Pulmonary artery endothelial cell (primary cell): ENCODE measurements at places on chromosomes 4 and X. TPM values are rescaled to one million over a fixed set of nuclear protein-coding genes. Genes with fewer than 3 reads are reported as not detected.

TRIM60 gene
- total RNA-seq, result not detected in 2 replicates

KDR gene
- total RNA-seq, result 185 and 200 TPM in 2 replicates

DDX53 gene
- not detected in 2 replicates for total RNA-seq

- peak; percentile 33 for DNase-seq
These were observed 3.5 kb downstream of the EDA2R start for GRCh38 chrX:66635360-66635759.

DNA sequence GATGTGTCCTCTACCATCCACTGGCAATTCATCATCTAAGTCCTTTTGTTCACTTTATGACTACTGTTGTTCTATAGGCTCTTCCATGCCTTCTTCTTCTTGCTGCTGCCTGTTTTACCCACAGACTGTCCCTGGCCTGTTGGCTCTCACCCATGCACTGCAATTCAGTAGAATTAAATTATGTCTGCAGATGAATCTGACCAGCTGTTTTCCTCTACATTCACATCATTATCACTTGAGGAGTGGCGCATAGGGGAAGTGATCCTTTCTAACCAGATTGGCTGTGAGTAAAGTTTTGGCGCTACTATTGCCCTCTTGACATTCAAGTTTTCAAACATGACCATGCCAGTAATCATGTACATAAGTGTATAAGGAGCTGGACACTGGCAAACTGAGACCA lies 91.7 kb downstream of the FRMPD4 start:
- no peak for DNase-seq

- DNase-seq, result no peak
These were observed 270.1 kb upstream of the ARSJ start for GRCh38 chr4:114249561-114249960.

DNA sequence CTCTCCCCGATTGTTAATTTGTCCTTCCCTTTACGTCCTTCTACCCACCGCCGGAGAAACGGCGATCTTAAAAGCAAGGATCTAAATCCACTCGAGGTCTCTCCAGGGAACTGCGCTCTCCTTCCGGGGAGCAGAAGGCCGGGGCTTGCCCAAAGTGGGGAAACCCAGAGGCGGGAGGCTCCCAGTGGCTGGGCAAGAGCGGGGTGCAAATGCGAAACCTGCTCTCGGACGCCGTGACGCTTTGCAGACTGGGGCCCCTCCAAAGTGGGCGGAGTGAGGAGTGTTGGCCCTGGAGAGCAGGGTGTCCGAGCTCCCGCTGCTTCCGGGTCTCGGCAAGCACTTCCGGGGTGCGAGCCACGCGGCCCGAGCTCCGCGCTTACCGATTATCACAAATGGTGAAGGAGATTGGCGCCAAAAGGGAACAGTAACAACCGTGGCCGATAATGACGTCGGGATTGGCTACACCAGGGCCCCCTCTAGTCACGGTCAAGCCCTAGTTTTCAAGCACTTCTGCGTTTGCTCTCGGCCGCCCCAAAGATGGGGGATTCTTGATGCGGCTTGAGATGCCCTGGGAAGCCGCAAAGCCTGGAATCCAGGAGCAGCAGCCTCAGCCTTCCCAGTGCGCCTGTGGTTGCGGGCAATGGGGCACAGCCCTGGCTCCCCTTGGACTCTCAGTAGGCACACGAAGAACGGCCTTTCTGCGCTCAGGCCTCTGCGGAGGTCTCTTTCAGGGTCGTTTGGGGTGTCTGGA lies 29.0 kb downstream of the HAND2 start:
- no peak for DNase-seq

KLHL4 gene
- total RNA-seq, result 33.9 and 34.6 TPM in 2 replicates

- DNase-seq, result no peak
These were observed 2.9 kb upstream of the CFP start for GRCh38 chrX:47632666-47633065.

GRCh38 chr4:22515888-22516541 lies at the start of gene ADGRA3:
TSS of gene ADGRA3 (minus strand) at chr4:22516066. CDS start at chr4:22515784, 282 bp downstream.
- DNase-seq, result no peak

DNA sequence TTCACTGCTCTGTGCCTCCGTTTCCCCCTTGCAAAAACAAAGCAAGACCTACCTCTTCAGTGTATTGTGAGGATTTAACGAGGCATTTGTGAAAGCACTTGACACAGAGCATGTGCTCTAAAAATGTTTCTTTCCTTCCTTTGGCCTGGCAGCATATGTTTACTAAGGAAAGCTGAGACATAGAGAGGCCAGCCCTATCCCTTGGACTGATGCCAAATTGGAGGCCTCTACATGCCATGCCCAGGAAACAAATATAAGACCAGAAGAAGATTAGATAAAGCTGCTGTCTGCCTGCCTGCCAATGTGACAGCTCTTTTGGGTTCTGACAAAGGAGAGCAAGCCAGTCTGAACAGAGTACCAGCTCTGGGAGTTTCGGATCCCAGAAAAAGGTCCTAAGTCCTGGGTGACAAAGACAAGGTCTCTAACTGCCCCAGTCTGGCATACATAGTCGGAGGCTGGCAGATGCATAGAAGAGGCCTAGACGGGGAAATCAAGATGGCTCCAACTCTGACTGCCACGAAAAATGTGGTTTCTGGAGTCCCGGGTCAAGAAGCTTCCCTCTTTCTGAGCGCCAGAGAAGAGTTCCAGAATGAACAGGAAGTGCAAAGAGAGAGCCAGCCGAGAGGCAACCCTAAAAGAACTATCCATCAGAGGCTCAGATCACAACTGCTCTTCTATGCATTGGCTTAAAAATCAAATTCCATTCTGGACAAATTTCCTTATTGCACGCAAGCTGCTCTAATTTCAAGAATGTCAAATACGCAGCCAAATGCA lies 25.8 kb downstream of the OTUD6A start:
- DNase-seq, result peak; percentile 35

CT55 gene
- total RNA-seq, result not detected in 2 replicates

CT45A1 gene
- not detected in 2 replicates for total RNA-seq

DNA sequence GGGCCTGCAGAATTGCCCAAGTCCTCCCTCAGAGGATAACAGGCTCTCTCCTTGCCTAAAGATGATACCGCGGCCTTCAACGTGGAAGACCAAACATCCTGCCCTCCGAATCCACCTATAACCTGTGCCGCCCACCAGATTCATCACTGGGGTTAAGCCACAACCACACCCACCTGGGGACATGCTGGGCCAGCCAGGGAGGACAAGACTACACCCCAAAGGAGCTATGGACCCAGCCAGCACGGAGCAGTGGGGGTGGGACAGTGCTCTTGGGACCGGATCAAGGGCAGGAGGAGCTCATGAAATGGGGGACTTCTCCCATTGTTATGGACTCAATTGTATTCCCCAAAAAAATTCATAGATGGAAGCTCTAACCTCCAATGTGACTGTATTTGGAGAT lies 6.8 kb upstream of the MAN2B2 start:
- DNase-seq, result no peak

DNA sequence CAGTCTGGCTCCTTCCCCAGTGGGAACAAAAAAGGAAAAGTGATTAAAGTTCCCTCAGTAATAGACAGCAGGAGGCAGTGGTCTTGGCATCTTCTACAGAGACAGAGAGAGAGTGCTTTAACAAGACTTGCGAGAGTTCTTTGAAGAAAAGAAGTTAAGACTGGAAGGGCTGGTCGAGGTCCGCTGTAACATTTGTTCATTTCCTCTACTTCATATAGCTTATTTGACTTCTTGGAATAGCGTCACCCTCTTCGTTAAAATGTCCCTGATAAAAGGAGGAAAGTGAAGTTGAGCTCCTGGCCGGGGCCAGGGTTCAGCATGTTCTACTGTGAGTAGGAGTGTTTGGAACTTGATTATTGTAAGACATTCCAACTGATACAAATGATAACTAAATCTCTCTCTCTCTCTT lies 179.8 kb downstream of the SLIT2 start:
- no peak for DNase-seq

DNA sequence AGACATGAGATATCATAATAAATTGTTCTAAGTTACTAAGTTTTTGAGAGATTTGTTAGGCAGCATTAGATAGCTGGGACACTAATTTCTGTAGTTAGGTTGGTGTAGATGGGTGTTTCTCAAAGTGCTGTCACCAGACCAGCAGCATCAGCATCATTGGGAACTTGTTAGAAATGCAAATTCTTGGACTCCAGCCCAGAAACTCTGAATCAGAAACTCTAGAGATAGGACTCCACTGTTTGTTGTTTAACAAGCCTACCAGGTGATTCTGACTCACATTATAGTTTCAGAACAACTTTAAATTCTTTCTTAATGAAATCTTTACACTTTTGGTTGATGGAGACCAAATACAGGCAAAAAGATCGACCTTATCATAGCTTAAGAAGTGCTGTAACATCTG lies 173.7 kb downstream of the PABPC4L start:
- DNase-seq, result no peak

DNA sequence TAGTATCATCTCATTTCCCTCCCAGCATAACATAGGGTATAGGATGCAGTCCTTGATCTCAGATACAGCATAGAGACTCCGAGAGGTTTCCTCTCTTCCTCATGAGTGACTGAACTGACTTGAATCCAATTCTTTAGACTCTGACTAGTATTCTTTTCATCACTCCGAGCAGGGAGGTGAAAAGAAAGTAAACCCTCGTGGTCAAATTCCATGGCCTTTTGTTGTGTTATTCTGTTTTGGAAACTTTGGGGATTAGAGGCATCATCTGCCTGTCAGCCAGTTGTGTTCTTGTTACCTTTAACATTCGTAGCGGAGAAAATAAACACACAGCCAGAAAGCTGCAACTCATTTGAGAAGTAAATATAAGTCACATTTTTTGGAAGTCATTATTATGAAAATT lies 206.6 kb downstream of the ARHGAP10 start:
- no peak for DNase-seq

GRCh38 chr4:22345055-22345454 lies 170.8 kb downstream of the ADGRA3 start:
- no peak for DNase-seq

GRCh38 chr4:186148336-186148975 lies 42.9 kb upstream of the CYP4V2 start:
- no peak for DNase-seq

FBXL5 gene
- total RNA-seq, result 71.3 and 149 TPM in 2 replicates

DNA sequence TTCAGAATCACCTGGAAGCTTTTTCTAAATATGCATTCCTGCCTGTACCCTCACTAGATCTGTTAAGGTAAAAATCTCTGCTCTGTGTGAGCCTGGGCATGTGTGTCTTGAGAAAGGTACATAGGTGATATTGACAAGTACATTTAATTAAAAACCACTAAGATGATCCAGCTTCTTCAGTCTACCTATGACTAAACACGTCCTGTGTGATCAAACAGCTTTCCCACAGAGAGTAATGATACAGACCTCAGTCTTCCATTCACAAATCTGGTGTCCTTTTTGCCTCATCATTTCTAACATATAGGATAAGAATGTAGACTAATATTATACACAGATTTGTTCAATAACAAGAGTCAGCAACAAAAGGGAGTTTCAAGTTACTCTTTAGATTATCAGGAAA lies 42.6 kb downstream of the GALNT7 start:
- no peak for DNase-seq

LRAT gene
- not detected in 2 replicates for total RNA-seq

GRCh38 chr4:6074758-6075157 lies 56.5 kb upstream of the C4orf50 start:
- DNase-seq, result no peak

- DNase-seq, result no peak
These were observed 50.7 kb downstream of the CLDN34 start for GRCh38 chrX:10017872-10018271.

GRCh38 chr4:60809486-60809800 lies 390.7 kb upstream of the ADGRL3 start:
- no peak for DNase-seq

DNA sequence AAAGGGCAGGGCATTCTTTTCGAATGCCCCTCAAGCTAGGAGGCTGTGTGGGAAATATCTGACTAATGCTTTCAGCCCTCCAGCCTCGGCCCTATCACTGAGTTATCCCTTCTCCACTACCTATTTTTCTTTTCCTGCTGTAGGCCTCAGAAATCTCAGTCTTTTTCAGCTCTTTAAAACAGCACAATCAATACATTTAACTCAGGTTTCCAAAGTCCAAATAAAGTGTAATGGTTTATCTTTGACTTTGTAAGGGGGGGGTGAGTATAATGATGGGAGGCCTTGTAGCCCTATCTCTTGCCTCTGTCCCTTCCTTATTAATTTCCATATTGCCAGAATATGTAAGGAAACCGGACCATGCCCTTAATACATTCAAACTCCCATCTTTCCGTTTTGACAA lies 1.6 kb upstream of the WNK3 start:
- DNase-seq, result no peak

AKAP14 gene
- not detected in 2 replicates for total RNA-seq

CT45A2 gene
- total RNA-seq, result not detected in 2 replicates

GRCh38 chrX:129115104-129115503 lies 408.2 kb downstream of the SMARCA1 start:
- DNase-seq, result no peak

- no peak for DNase-seq
These were observed 15.8 kb upstream of the GRIA2 start for GRCh38 chr4:157204634-157205244.

DNA sequence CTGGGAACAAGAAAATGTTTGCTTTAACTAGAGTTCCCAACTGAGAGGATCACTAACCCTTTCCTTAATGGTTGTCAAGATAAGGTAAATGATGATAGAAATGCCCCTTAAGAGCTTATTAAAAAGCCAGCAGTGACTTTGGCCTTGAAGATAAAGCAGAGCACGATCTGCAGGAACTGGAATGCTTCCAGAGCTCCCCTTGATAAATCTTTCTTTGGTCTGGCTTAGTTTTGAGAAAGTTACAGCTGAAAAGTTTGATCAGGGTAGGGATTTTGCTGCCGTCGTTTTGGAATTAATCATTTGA lies 64.0 kb downstream of the PTTG2 start:
- no peak for DNase-seq

SHISA3 gene
- 17.2 and 166 TPM in 2 replicates for total RNA-seq

DNA sequence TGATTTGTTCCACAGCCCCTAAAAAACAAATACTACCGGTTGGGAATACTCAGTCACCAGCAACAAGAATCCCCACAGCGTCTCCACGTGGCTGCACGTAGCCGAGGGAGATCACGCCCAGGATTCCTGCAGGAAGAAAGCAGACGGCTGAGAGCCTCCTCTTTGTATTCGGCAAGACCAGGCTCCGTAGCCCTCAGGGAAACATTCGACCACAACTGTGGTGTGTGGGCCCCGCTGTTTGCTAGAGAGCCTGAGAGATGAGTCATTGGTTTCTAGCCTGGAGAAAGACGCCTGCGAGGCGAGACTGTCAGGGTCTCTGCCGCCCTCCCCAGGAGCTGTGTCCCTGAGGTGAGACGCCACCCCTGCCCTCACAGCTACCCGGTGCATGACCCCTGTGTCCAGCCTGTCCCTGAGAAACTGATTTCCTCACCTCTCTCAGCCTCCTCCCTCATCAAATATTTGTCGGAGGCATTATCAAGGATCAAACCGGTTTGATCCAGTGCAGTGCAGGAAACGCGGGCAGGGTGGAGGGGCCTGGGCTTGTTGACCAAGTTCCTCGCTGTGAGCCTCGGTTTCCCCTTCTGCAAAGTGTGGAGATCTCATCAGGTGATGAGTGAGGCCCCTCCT lies 4.7 kb upstream of the S100P start:
- no peak for DNase-seq

DNA sequence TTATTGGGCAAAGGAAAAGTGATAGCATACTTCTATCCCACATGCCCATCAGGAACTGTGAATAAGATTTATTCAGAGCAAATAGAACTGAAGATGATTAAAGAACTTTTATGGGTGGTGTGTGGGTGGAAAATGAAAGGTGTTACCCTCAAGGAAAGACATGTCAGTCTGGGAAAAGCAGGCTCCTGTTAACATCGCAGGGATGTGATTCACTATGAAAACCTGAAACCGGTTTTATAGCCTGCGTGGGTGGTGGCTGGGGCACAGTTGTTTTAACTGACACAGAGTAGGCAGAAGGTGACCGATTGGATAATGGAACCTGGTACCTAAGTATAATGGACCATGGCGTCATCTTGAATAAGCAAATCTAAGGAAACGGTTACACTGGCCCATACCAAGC lies 61.3 kb upstream of the CASK start:
- DNase-seq, result no peak
